Stimulated activated CD8-positive, alpha-beta memory T cell treated with anti-CD3 and anti-CD28 coated beads, Interleukin-7, amount 100 ng/mL, for 48 hours (primary cell): ENCODE measurements at places on chromosomes 16 and 17.

DNA sequence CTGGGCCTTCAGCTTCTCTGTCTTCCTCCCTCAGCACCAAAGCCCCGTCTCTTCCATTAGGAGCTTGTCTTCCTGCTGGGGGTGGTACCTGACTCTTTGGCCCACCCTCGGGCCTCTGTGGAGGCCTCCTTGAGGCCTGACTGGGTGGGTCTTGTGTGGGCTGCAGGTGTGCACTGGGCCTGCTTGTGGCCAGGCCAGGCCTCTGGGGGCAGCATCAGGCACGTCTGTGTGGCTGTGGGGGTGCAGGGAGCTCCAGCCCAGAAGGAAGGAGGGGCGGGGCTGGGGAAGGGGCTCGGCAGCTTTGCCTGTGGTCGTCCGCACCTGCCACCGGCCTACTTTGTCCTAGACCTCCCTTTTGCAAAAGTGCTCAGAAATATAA, 7.0 kb downstream of the PIGQ start:
- no peak for DNase-seq

DNA sequence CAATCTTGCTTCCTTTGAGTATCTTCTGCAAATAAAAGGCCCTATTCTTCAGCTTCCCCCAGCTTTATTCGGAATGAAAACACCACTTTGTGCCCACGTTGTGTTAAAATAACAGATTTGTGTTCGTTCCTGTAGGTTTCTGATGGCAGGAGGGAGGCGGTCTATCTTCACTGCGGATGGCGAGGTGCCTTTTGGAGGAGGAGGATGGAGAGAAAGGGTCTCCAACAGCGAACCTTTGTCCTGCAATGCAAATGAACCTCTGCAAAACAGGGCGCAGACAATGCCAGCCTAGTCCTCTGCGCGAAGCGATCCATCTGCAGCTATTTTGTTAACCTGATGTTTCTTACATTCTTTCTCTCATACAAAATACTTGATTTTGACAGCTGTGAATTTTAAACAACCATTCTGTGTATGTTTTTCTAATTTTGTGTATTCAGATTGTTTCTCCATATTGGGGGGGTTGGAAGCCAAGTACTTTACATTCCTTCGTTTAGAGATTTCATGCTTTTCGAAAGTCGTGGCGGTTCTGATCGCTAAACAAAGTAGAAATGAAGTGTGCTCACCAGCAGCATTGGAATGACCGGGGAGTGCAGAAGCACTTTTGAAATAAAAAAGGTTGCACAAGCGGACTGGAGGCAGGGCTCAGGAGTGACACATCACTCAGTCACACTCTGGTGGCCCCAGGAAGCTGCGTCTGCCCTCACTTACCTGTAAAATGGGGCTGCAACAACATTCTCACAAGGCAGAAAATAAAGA, 279.0 kb upstream of the IRX5 start:
- no peak for DNase-seq

DNA sequence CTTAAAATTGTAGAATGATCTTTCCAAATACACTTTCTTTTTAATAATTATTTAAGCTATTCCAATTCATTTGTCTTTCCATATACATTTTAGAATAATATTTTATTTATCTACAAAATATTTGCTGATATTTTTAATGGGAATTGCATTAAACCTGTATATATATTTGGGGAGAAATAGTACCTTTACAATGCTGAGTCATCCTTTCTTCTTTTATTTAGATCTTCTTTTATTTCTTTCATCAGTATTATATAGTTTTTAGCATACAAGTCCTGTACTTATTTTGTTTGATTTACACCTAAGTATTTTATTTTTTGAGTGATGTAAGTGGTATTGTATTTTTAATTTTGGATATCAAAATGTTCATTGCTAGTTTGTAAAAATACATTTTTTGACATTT, 639.5 kb upstream of the GOT2 start:
- no peak for DNase-seq

- DNase-seq, result no peak
Measured at GRCh38 chr16:303760-304505, 21.0 kb downstream of the PDIA2 start.

DNA sequence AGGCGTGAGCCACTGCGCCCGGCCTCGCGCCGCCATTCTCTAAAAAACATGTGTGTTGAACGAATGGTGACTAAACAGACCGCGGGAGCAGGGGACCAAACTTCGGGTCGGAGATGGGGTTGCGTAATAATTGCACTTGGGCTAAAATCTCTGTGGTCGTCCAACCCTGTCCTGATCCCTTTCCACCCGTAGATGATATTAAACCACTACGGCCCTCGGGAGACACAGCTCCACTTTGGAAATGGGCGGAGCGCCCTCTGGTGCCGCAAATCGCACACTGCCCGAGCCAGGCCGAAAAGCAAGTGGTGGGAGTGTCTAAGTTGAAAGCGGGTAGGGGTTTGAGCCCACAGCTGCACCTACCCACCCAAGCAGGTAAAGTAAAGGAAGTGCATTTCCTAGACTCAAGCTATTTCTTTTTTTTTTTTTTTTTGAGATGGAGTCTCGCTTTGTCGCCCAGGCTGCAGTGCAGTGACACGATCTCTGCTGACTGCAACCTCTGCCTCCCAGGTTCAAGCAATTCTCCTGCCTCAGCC, 17.0 kb downstream of the CAVIN1 start:
- DNase-seq, result peak; percentile 54

DNA sequence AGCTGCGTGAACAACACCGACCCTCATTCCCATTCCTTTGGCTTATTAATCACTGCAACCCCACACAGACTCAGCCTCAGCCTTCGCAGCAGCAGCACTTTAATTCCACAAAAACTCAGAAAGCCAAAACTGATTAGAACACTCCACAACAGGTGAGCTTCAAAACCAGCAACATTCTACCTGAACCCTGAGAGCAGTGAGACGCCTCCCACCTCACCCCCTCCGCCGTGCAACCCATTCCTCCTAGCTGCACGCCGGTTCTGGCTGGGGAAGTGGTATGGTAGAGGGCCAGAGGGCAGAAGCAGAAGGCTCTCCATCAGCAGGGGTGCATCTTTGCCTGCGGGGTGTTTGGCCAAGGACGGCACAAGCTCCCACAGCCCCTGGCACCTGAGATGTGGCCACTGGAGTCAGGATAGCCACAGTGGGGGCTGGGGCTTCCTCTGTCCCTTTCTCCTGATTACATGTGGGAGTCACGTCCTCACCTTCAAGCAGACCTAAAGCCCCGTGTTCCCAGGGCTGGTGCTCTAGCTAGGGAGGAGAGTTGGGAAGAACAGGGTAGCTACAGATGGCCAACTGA, 1.6 kb downstream of the BORCS6 start:
- no peak for DNase-seq

DNA sequence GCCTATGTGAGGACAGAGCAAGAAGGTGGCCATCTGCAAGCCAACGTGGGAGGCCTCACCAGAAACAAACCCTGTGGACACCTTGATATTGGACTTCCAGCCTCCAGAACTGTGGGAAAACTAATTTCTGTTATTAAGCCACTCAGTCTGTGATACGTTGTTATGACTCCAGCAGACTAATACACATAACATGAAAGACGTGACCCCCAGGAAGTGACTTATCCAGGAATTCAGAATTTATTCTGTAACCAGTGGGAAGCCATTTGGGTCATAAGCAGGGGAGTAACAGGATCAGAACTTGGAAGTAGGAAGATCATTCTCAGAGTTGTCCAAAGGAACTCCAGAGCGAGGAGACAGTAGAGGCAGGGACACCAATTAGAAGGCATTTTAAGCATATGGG, 12.5 kb upstream of the GINS3 start:
- DNase-seq, result no peak

DNA sequence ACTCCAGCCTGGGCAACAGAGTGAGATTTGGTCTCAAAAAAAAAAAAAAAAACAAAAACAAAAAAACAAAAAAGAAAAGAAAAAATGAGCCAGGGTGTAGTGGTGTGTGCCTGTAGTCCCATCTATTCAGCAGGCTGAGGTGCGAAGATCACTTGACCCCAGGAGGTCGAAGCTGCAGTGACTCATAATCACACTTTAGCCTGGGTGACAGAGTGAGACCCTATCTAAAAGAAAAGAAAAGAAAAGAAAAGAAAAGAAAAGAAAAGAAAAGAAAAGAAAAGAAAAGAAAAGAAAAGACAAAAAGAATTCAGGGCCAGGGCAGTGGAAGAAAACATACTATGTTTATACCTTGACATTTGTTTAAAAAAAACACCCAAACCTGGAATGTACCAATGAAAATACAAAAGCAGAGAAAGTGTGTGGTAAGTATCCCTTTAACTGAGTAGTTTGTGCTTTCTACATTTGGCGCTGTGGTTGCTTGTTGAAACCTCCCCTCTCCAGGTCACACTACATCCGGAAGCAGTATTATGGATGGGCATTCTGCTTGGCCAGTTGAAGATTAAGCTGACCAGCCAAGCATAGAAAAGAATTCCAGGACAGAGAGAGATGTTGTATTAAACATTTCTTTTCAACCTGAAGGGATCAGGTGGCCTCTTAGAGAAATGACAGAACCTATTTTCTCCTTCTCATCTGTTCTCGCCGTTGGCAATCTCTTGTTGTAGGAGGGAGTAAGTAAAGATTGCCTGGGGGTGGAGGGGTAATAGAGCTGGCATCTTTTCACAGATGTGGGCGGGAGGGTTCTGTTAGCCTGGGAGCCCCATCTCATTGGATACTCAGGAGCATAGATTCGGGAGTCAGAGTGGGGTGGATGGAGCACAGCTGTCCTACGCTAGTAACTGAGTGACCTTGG, 12.1 kb upstream of the PRKCB start:
- no peak for DNase-seq

GRCh38 chr16:16096121-16096857, 127.0 kb downstream of the ABCC6 start:
- no peak for DNase-seq

DNA sequence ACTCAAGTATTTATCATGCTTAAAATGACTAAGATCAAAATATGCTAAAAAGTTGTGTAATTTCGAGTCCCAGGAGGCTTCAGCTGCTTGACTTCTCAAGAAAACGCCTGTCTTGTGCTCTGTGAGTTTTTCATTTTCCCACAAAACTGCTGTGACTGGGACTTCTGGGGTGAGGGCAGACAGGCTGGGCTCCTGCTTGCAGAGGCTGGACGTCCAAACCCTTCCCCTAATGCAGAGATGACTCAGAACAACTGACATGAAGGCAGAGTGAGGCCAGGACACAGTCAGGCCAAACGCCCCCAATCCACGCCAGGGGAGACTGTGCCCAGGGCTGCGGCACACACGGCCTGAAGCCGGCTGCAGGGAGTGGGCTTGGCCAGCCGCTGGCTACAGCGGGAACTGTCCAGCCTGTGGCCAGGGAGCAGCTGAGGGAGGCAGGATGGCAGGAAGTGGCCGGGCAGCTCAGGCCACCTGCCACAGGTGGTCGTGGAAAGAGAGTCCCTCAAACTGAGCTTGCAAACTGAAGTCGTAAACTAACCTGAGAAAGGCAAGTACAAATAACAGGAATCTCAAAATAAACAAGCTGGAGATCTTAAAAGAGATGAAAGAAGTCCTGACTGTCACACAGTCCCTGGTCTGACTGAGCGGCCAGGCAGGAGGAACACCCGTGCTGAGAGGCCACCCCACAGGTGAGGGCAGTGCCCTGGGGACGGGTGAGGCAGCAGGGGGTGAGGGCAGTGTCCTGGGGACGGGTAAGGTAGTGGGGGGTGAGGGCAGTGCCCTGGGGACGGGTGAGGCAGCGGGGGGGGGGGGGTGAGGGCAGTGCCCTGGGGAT, 21.3 kb upstream of the HEXD start:
- no peak for DNase-seq

GRCh38 chr16:51040637-51041036, 110.4 kb downstream of the SALL1 start:
- no peak for DNase-seq

- DNase-seq, result no peak
Measured at GRCh38 chr17:46809110-46809571, 9.4 kb downstream of the WNT3 start.

DNA sequence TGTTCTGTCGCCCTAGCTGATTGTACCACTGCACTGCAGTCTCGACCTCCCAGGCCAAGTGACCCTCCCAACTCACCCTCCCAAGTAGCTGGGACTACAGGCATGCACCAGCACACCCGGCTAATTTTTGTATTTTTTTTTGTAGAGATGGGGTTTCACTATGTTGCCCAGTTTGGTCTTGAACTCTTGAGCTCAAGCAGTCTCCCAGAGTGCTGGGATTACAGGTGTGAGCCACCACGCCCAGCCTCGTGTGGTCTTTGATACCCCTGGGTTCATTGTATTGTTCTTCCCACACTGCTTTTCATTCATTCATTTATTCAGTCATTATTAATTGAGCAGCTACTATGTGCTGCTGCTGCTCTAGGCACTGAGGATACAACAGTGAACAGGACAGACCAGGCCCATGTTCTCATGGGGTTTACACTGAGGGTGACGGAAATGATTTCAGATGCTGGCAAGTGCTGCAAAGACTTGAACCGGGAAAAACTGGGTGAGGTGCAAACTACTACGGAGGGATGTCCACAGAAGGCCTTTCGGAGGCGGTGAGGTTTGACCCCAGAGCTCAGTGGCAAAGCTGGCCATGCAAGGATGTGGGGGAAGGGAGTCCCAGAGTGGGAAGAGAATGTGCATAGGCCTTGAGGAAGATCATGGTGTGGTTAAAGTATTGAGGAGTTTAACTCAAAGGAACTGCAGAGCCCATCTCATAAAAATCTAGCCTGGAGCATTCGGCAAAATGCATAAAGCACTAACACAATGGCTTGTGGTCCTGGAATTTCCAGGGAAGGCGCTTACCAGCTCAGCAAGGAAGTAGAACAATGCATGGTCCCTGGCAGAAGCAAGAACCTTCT, 10.9 kb downstream of the ABCC1 start:
- no peak for DNase-seq

GRCh38 chr16:12496186-12496585, 307.5 kb downstream of the CPPED1 start:
- DNase-seq, result no peak

DNA sequence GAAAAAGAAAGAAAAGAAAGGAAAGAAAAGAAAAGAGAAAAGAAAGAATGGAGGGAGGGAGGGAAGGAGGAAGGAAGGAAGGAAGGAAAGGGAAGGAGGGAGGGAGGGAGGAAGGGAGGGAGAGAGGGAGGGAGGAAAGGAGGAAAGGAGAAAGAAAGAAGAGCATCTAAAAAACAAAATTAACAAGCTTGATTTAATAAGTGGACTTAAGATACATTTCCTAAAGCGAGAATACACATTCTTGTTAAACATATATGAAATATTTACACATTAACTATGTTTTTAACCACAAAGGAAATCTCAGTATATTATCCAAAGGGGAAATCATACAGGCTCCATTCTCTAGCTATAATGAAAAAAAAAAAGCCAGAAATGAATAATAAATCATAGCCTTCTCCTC, 47.3 kb upstream of the IRX5 start:
- no peak for DNase-seq

DNA sequence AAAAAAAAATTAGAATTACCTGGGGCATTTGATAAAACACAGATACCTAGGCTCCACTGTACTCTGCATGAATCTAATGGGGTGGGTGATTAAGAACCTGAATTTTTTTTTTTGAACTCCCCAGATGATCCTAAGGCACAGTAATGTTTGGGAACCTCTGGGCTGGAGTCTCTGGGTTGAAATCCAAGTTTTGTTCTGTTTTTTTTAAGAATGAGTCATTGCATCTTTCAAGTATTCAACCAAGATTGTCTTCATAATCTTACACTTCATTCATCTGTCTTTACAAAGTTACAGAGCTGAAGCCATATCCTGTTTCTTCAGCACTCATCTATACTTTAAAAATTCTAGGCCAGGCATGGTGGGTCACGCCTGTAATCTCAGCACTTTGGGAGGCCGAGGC, 52.6 kb downstream of the PIGL start:
- DNase-seq, result no peak
